ENCODE measurements at places on chromosomes 12 and 14. TPM values are rescaled to one million over a fixed set of nuclear protein-coding genes. Genes with fewer than 3 reads are reported as not detected.

FBLN5 gene
- 70.5 TPM for total RNA-seq

GRCh38 chr14:51207621-51208020 is 32.4 kb upstream of the TMX1 start:
- DNase-seq = no peak

TCL1B gene
- not detected for total RNA-seq

DNA sequence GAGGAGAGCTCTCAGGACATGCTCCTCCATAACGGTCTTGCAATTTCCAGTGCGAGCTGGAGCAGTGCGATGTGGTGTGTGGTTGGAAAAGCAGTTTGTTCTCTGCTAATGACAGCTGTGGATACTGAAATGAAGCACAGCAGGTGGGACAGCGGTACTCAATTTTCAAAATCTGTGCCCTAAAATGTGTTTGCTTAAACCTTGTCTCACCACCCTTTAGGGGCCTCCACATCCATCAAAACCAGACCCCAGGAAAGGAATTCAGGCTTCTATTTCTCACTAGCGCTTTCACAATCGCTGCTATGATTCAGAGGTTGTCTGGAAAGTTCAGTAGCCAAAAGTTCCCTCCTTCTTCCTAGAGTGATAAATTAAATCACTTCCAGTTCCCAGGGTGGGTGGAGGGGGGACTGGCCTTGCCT is 440.8 kb downstream of the EGLN3 start:
- DNase-seq = no peak

KRT75 gene
- not detected for total RNA-seq

- no peak for DNase-seq
Measured at GRCh38 chr12:89349814-89350213, 2.5 kb downstream of the DUSP6 start.

- DNase-seq = no peak
Measured at GRCh38 chr12:89521364-89522223, 3.0 kb downstream of the GALNT4 start.

GRCh38 chr12:22858849-22859570 is 234.0 kb downstream of the ETNK1 start:
- DNase-seq = no peak

DNA sequence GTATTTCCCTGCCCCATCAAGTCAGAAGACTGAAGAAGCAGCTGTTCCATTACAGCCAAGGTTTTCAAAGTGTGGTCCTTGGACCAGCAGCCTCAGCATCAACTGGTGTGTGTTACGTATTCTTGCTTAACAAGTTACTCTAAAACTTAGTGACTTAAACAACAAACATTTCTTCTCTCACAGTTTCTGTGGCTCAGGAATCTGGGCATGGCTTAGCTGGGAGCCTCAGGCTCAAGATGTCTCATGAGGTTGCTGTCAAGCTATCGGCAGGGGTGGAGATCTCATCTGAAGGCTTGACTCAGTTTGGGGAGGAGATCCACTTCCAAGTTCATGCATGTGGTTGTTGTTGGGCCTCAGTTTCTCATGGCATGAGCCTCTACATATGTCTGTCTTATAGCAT is 174.5 kb downstream of the KTN1 start:
- no peak for DNase-seq

DNA sequence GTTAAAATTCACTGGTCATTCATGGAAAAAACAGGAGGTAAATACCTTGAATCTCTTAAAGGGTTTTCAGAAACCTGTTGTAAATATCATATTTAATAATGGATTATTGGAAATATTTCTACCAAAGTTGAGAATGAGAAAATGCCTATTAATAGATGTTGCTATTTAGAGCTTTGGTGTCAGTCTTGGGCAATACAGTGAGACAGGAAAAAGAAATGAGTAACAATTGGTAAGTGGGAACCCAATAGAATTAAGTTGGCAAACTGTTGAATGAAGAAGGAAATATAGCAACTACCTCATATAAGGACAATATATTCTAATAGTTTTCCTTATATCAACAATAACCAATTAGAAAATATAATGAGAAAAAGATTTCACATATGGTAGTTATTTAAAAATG is 78.0 kb downstream of the ATF7IP start:
- no peak for DNase-seq

IL23A gene
- total RNA-seq = not detected

DNA sequence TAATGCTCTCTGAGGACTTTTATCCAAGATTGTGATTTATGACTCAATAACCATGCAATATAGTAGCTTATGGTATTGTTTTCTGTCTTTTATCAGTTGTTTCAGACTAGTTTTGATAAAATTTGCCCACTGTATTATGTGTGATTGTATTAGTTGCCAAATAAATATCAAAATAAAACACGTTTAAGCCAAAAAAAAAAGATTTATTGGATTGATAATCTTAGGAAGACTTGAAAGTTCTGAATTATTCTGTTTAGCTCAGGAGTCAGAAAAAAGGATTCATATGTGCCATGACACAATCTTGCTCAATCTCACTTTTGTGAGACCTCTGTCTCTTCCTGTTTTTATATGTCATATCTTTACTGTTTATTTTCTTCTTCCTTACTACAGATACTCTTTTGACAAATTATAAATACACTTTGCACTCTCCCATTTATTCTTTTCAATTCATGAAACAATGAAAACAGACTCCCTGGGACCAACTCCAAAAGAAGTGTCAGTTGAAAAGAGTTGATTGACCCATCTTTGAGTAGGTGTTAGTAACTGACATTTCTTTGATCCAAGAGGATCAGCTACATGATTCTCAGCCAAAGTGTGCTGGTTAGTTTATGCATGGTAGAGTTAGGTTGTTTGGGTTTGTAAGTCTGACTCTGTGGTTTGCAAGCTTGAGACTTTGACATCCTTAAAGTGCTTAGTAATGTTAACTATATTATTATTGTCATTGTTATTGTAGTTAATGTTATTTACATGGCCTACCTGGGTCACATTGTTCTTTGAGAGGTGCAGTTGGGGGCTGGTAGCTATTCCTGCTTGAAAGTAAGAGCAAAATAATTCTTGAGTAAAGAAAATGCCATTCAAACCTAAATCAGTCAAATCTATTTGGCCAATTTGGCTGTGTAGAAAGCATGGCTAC is 2.5 kb downstream of the OR6C76 start:
- DNase-seq = no peak

STYK1 gene
- total RNA-seq = not detected

GRCh38 chr12:46154221-46154985 is 114.4 kb downstream of the SLC38A1 start:
- no peak for DNase-seq
